ENCODE measurements at places on chromosomes 11 and 22.

DNA sequence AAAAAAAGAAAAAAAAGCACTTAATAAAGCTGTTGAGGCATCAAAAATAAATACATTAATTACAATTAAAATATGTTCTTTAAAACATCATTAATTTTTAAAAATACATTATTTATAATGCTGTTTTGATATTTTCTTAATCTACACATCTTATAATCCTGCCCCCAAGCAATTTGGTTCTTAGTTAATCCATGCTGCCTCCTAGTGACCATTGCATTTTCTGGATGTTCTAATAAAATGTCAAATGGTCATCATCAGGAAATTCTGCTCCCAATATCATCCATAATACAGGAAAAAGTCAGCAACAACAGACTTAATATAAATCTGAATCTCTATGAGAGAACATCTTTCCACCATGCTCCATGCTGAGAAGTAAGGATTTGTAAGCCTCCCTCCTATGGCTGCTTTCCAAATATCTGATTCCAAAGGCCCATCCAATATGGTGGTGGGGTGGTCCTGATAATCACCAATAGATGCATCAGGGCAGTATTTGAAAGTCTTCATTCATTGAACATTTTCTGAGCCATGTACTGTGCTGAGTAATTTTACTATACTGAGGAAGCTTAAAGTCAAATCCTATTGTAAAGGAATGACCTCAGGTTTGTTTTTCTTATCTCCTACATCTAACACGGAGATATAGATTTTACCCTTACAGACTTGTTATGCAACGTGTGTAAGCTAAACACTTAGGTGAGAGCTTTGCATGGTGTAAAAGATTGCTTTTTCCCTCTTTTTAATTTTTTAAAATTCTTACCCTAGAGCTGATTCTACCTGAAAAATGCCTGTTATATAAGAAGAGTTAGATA is 124.7 kb upstream of the BMAL1 start:
- DNase-seq: peak; percentile 48

DNA sequence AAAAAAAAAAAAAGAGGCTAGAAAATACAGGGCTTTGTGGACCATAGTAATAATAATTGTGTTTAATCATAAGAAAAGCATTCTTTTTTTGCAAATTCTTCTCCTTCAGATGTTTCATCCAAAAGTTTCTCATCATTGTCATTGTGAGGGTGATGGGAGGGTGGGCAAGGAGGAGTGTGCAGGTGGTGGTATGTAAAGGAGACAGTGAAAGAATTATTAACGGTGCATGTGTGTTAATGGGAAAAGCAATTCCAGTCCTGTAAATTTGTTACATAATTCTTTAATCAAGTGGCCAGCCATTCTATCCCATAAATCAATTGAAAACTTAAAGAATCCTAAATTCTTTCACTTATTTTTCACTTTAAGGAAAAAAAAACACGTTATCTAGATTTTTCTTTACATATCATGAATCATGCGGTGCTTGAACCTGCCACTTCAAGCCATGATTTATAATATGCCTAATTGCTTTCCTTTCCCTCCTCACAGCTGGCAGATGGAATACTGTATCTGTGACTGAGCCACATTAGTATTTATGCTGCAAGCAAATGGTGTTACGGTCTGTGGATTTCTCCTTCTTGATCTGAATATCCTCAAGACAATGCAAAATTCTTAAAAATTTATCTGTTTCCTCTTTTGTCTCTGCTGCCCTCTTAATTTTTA is 318.5 kb downstream of the JRKL start:
- DNase-seq: no peak

DNA sequence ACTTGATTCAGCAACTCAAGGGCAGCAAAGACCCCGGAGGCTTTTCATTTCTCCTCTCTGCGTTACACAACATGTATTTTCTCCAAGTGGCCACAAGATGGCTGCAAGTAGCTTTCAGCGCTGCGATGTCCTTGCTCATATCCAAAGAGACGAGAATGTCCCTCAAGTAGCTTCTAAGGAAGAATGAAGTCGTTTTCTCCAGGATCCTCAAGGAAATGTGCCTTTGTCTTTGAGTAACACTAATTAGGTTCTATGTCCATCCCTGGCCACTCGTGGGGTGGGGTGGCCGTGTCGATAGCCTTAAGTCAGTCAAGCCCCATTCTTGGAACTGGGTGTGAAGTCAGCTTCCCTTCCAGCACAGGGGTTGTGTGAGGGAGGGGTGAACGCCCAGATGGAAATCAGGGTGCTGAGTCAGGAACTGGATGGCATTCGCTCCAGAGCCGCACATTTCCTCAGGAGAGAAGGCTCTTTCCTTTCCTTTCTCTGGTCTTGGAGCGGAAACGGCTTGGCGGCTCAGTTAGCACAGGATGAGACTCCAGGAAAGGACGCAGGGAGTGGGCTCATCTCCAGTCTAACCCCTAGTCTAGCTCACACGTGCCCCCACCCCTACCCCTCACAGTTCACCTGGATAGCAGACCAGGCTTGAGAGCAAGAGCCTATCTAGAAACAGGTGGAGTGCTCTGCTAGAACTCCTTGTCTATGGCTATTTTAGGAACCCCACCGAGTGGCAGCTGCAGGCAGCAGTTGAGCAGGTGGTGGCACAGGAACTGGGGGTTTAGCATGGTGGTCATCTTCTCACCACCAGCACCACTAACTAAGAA is 44.3 kb downstream of the NNMT start:
- DNase-seq: peak; percentile 62

DNA sequence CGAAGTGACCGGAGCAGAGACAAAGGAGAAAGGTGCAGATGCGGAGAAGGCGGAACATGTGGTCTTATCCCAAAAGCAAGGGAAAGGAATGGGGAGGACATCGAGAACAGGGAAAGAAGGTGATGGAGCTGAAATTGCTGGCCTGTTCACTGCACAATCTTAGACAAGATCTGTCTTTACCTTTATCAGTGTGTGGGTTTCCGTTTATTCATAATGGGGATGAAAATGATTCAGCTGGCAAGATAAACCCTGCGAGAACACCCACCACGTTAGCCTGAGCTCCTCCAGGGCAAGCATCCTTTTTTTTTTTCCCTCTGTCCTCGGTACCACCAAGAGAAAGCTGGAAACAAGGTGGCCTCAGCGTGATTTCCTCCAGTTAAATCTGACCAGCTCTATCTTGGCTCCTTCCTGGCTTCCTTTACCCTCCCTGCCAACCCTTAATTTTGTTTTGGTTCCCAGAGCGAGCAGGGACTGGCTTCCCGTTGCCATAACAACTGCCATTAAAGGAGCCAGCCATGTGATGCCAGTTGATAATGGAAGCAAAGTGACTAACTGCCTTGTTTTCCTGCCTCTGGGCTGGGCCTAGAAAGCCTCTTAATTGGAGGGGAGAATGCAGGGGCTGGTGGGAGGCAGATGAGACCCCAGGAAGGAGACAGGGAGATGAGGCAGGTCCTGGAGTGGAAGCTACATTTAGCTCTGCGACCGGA is 4.2 kb downstream of the SGSM1 start:
- peak; percentile 44 for DNase-seq

DNA sequence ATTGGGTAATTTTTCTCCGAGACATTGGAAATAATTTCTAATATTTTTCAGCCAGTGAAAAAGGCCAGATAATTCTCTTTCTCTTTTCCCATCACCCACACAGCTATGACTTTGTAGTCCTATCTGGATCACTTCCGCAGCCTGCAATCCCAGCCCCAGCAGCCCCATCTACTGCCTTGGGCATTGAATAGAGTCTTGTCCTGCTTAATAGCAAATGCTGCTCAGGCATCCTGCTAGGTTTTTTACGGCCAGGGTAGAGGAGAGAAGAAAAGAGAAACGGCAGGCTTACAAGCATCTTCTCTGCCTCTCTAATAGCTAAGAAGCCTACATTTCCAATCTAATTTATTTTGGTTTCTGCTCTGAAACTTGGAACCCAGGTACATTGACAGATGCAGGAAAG is 154.3 kb upstream of the B3GAT1 start:
- no peak for DNase-seq

- no peak for DNase-seq
Measured at GRCh38 chr22:43262990-43263644, 76.2 kb upstream of the TTLL12 start.

DNA sequence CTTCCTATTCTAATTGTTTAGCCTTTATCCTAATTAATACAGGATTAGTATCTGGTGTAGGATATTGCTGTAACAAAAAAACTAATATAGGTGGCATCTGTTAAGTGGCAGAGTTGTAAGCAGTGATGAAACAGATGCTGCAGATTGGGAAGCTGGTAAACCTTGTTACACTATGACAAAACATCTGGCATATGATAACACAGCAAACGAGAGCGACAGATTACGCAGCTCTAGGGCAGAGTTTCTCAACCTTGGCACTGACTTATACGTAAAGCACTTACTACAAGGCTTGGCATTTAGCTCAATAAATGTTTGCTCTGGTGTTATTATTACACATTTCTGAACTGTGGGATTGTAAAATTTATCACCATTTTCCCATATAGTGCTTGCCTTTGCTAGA is 137.0 kb downstream of the ATG16L2 start:
- DNase-seq: no peak

DNA sequence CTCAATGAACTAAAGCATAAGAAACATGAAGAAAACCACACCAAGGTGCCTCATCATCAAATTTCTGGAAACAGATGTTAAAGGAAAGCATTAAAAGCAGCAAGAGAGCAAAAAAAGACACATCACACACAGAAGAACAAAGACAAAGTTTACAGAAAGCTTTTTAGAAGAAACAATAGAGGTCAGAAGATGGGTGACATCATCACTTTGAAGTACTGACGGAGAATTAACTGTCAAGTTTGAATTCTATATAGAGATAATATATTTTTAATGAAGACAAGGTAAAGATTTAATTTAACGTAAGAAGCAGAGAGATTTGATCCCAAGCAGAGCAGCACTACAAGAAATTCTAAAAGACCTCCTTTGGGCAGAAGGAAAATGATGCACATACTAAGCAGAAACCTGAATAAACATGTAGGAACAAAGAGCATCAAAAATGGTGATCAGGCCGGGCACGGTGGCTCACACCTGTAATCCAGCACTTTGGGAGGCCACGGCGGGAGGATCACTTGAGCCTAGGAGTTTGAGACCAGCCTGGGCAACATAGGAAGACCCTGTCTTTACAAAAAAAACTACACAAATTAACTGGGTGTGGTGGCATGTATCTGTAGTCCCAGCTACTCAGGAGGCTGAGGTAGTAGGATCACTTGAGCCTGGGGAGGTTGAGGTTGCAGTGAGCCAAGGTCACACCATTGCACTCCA is 63.3 kb upstream of the RTL6 start:
- DNase-seq: no peak

- DNase-seq: no peak
Measured at GRCh38 chr11:69202511-69203221, 46.9 kb downstream of the SMIM38 start.

GRCh38 chr11:61447601-61448551 is 18.0 kb downstream of the SDHAF2 start:
- peak; percentile 24 for DNase-seq

- no peak for DNase-seq
Measured at GRCh38 chr11:87462171-87462570, 424.4 kb downstream of the TMEM135 start.

All from hippocampal formation (tissue), 2 donors.